ENCODE measurements at places on chromosomes 6 and 20.

DNA sequence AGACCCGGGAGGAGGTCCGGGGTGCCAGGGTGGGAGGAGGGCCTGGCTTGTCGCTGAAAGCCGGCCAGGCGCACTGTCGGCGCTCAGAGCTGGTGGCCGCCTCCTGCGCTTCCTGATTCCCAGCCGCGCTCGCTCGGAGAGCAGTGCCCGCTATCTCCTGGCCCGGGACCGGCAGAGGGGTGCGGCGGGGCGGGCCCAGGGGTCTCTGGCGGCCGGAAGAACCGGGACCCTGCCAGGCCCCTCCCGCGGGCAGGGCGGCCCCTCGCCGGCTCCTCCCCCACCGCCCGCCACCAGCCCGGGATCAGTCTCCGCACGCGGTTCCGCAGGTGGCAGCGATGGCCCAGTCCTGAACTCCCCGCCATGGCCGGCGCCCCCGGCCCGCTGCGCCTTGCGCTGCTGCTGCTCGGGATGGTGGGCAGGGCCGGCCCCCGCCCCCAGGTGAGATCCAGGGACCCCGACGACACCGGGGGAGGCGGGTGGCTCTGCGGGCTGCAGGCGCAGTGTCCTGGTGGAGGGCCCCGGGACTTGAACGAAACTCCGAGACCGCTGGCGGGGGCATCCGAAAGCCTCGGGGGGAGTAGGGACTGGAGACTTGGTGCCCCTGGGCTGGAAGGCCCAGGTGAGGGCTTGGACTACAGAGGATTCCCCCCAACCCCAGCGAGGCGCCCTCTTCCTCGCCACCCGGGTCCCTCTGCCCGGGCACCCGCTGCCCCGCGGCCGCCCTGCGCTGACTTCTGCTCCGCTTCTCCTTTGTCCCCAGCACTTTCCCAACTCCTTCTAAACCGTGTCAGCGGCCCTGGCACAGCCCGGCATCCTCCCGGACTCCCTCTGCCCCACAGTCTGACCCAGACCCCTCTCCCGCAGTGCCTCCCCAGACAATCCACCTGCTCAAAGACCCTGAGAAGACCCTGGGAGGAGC is at the start of gene GLP1R:
GLP1R (plus strand) TSS at position 301 of the 919 bp plus-strand sequence; CDS start at position 361, 60 bp downstream.
- DNase-seq, result no peak

GRCh38 chr6:95081949-95082348 is 495.4 kb upstream of the MANEA start:
- DNase-seq, result no peak

DNA sequence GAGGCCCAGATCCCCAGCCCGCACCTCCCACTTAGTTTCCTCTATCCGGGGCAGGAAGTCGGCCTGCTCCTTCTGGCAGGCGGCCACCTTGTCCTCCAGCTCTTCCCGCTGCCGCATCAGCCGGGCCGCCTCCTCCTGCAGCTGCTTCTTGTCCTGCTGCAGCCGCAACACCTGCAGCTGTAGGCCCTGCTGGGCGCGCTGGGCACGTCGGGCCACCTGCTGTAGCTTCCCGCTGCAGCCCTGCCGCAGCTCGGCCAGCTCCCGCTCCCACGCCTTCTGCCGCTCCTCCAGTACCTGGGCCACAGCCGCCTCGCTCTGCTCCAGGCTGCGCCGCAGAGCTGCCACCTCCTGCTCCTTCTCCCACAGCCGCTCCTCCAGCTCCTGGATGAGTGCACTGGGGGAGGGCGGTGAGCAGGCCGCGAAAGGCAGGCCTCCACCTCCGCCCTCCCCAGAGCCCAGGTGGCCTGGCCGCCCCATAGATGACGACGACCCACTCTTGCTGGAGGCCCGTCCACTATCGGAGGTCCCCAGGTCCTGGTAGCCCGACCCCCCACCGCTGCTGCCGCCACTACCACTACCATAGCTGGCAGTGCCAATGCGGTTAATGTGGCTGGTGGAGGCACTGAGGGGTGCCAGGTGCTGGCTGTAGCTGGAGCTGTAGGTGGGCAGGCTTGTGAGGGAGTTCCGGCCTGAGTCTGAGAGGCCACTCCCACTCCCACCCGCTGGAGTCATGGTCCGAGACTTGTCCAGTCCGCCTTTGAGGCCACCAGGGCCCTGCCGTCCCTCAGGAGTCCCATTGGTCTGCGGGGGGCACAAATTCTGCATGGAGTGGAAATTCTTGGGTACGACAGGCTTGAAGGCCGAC is 6.0 kb upstream of the FASTKD5 start:
- DNase-seq, result no peak

GRCh38 chr20:3590164-3590563 is 73.0 kb downstream of the GFRA4 start:
- no peak for DNase-seq

DNA sequence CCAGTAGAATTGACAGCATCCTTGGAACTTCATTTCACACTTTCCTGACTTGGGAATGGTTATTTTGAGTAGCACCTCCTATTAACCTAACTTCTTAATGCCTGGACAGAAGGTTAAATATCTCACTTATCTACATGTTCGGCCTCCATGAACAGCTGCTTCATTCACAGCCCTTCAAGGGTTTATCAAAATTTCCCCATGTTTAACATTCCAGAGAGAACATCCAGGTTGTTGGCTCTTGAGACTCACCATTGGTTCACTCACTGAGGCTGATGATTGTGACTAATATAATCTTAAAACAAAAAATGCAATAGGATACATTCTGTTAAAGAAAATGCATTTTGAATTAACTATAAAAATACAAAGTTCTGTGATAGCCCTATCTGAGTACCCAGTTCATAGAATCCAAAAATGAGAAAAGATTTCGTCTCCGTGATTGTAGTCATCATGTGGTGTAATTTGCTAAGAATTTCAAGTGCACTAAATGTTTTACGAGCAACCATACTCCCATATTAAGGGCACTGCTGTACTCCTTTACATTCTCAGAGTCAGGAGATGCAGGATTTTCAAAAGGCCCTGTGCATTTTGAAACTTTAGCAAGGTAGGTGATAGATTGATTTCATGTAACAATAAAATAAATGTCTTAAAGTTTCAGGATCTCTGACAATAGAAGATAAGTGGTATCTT is 260.6 kb upstream of the TAB2 start:
- no peak for DNase-seq

DNA sequence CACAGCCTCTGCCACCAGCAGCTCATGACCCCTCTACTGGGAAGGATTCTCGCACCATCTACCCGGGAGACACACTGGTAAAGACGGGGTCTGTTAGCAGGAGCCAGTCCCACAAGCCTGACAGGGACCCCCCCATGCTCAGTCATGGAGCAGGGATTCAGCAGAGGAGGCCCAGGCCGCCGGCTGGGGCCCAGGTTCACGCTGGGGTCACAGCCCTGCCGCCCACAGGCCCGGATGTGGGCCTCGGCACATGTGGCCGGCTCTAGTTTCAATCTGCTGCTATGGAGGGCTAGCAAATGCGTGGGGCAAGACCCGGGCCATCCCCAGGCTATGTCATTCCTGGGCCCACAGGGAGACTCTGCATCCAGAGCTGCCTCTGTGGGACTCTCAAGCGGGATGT is 25.1 kb downstream of the PXDC1 start:
- no peak for DNase-seq

DNA sequence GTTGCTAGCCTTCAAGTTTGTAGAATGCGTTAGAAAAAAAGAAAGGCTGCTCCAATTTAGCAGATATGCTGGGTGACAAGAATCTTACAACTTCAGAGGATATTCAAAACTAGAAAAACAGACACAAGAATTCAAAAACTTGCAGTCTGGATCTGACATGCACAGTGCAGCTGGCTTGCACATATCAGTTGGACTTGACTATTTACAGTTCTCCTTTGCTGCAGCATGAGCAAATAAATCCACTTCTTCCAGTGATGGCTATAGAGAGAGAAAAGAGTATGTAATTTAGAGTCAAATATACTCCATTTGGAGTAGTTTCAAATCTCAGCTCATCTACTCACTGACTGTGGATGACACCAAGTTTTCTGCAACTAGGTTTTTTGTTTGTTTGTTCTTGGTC is 247.0 kb downstream of the RIMS1 start:
- no peak for DNase-seq

GRCh38 chr6:36386495-36387439 is 702 bp downstream of the ETV7 start:
- DNase-seq, result no peak

DNA sequence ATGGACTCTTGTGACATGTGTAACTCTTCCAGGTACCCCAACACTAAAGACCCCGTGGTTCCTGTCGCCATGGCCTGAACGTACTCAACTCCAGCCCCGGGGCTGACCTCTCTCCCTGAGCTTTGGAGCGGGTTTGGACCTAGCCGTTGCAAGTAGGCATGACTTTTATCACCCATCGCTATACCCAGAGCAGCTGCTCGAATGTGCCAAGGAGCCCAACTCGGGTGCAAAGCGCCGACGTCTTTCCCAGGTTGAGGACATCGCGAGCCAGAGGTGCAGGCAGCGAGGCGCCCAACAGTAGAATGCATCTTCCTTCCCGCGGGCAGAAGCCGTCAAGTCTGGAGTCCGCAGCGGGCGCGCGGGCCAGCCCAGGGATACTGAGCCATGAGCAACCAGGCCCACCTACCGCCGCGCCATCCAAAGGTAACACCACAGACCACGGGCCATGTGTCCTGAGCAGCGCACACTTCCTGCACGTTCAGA is 5.7 kb upstream of the LAMP5 start:
- DNase-seq, result no peak

DNA sequence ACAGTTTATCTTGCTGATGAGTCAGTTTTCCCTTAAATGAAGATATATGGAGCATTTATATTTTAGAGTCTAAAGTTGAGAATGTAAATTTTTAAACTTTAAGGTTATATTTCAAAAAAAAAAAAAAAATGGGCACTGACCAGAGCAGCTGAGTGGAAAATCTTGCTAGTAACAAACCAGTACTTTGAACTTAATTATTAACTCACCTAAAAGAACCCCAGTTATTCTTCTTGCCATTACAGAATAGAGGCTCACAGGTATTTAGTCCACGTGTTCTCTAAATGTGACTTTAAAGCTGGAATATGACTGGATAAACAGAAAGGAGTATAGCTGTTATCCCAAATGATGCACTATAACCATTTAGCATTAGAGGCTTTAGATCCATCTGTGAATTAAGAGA is 178.4 kb downstream of the COL9A1 start:
- no peak for DNase-seq

GRCh38 chr20:34322267-34323105 is 19.3 kb upstream of the AHCY start:
- DNase-seq, result no peak

- no peak for DNase-seq
Measured at GRCh38 chr6:141117874-141118273, 1014.9 kb upstream of the GJE1 start.

DNA sequence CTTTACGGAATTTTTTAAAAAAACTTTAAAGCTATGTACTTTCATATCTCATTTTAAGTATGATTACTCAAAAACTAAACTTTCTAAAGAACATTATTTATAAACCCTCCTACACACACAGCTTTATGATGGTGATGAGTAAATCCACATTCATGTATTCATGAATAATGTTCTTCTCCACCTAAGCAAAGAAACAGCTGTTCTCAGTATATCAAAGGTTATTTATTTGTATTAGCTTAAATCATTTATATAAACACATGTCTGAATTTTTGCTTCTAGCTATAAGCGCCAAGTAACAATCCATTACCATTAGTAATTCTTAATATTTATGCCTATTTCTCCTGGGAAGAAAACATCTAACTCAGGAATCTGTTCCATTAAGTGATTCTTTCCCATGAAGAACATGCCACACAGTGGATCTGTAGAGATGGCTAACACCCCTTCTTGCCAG is 63.3 kb downstream of the SMLR1 start:
- DNase-seq, result no peak

DNA sequence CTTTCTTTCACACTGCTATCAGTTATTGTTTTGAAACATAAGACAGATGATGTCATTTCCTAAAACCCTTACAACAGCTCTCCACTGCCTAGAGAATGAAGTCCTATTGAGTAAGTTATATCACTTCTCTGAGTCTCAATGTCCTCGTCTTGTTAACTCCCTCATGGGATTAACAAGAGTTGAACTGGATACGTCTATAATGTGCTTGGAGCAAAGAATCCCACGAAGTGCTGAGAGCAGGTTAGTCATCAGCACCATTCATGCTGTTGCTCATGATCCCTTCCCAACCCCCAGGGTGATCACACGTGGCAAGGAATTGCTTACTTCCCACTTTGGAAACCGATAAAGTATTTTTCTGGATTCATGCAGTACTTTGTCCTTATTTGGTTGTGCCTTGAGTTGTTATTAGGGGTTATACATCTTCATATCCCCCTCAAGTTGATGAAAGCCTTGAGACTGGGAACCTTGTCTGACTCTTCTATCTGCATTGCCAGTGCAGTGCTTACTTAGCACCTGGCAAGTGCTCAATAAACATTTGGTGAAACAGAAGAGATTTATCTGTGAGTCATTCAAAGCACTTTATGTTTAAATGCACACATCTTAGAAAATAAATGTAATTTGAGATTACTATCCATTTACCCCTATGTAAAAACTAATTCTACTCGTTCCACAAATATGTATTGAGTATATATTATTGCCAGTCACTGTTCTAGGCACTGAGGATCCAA is 487.5 kb downstream of the EPM2A start:
- no peak for DNase-seq

GRCh38 chr6:123551939-123552707 is 84.6 kb downstream of the TRDN start:
- no peak for DNase-seq

DNA sequence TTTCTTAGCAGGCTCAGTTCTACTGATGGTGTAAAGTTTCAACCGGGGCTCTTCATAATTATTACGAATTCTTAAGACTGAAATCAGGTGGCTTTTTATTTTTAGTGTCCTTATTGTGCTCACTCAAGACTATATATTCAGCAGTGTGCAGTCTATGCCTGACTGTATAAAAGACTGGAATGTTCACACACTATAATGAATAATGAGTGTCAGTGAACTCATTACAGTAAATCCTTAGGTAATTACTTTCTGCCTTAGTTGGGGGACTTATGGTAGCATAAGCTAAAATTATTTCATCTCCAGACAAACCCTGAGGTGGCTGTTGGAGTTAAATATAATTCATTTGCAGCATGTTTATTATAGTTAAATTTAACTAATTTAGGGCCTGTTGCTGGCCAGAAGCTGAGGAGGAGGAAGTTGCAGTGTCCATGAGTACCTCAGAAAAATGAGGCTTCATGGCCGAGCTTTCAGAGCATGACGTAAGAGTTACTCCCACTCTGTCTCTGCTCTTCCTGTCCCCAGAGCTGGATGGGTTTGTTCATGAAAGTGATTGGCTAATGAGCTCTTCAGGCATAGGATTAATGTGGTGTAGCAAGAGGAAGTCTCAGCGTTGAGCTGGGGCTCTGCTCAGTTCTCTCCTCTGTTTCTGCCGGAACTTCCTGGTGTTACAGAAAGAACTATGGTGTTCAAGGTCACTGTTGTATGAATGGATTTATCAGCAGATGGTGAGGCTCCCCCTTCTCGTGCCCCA is 335.7 kb downstream of the NRN1 start:
- DNase-seq, result no peak

All from stimulated activated CD8-positive, alpha-beta memory T cell treated with anti-CD3 and anti-CD28 coated beads, Interleukin-4, amount 100 ng/mL, for 1 hour (primary cell).